Bladder microvascular endothelial cell (primary cell): ENCODE measurements at places on chromosomes 16 and 17. TPM values are rescaled to one million over a fixed set of nuclear protein-coding genes. Genes with fewer than 3 reads are reported as not detected.

The SYT17 gene
- 1.4 and 1.5 TPM in 2 replicates for total RNA-seq

The HEATR9 gene
- not detected in 2 replicates for total RNA-seq

The IL17C gene
- not detected in 2 replicates for total RNA-seq

The ALOXE3 gene
- total RNA-seq: not detected in 2 replicates

The GOSR2 gene
- 30.6 and 53.7 TPM in 2 replicates for total RNA-seq

The GNGT2 gene
- total RNA-seq: 0.50 and 1.3 TPM in 2 replicates

The C1QTNF8 gene
- not detected in 2 replicates for total RNA-seq

The MYH3 gene
- total RNA-seq: under 0.01 and 0.88 TPM in 2 replicates

The TP53TG3 gene
- total RNA-seq: not detected in 2 replicates

The CHRNE gene
- total RNA-seq: 0.31 and 0.32 TPM in 2 replicates

The CCL4 gene
- not detected in 2 replicates for total RNA-seq

The MYH1 gene
- total RNA-seq: not detected in 2 replicates

The ARL16 gene
- 17.8 and 25.3 TPM in 2 replicates for total RNA-seq

The ORAI3 gene
- total RNA-seq: 13.5 and 16.0 TPM in 2 replicates

The KCNH4 gene
- total RNA-seq: under 0.01 and 0.19 TPM in 2 replicates

The RAB26 gene
- total RNA-seq: 0.49 and 0.88 TPM in 2 replicates

The CBLN1 gene
- total RNA-seq: not detected in 2 replicates

The USP22 gene
- total RNA-seq: 204 and 321 TPM in 2 replicates

The TEKT3 gene
- not detected in 2 replicates for total RNA-seq

The NUFIP2 gene
- 20.9 and 50.4 TPM in 2 replicates for total RNA-seq

The MYL4 gene
- 0.82 and 1.6 TPM in 2 replicates for total RNA-seq

The ZG16B gene
- 0.44 and 0.65 TPM in 2 replicates for total RNA-seq

The TMEM235 gene
- total RNA-seq: 0.16 and 0.25 TPM in 2 replicates

The EFTUD2 gene
- total RNA-seq: 144 and 266 TPM in 2 replicates

The CES3 gene
- total RNA-seq: not detected in 2 replicates

The FBXW10 gene
- 0.06 TPM in 1 of 2 replicates, not detected in the other for total RNA-seq

The HOXB9 gene
- 0.49 and 0.57 TPM in 2 replicates for total RNA-seq

The PRKCB gene
- total RNA-seq: not detected in 2 replicates

The CRHR1 gene
- not detected in 2 replicates for total RNA-seq

The SSTR5 gene
- total RNA-seq: 0.16 and 0.50 TPM in 2 replicates

The ACOX1 gene
- 46.3 and 82.1 TPM in 2 replicates for total RNA-seq

The HBA1 gene
- total RNA-seq: not detected in 2 replicates

The EMP2 gene
- 25.9 and 37.4 TPM in 2 replicates for total RNA-seq

The CCL17 gene
- not detected in 2 replicates for total RNA-seq
